ENCODE measurements at places on chromosomes 12 and 14.

DNA sequence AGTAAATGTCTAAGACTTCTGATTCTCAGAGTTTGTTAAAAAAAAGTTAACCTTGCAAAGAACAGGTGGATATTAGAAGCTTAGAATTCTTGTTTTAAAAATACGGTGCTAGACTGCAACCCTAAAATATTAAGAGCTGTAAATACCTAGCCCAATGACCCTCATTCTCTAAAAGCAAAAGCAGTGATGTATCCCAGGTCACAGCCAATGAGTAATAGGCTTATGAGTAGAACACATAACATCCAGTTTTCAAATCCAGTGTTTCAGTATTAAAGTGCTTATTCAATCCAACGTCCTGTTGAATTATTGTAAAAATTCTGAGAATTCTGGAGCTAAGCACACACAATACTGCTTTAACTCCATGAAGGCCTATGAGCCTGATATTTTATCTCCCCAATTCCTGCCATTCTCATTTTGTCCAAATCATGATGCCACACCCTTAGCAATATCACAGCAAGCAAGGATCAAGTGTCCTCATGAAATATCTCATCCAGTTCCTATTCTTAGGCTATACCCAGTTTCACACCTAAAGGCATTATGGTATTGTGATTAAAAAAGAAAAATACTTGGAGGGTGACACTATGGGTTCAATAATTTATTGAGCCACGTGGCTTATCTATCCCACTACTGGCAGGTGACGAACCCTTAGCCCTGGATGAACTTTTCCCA is 15.3 kb upstream of the ARID4A start:
- no peak for DNase-seq

- DNase-seq, result no peak
These were observed 19.5 kb upstream of the ITGA5 start for GRCh38 chr12:54438517-54438916.

- no peak for DNase-seq
These were observed 191.5 kb downstream of the PAX9 start for GRCh38 chr14:36852981-36853691.

DNA sequence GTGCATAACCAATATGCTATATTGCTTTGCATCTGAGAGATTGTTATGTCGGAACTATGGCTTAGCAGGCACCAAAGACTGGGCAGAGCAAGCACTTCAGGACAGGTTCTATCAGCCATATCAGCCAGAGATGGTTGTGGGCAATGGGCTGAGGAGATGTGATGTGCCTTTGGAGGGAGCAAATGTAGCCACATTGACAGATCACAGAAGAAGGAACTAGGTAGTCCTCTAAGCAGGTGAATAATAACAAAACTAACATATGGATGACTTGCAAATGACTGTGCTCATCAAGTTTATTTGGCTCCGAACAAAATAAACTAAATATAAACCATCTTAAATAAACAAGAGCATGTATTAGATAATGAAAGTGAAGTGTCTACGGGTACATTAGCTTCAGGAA is 291.7 kb downstream of the RMST start:
- DNase-seq, result no peak

- DNase-seq, result no peak
These were observed 27.4 kb upstream of the DDHD1 start for GRCh38 chr14:53180272-53181221.

DNA sequence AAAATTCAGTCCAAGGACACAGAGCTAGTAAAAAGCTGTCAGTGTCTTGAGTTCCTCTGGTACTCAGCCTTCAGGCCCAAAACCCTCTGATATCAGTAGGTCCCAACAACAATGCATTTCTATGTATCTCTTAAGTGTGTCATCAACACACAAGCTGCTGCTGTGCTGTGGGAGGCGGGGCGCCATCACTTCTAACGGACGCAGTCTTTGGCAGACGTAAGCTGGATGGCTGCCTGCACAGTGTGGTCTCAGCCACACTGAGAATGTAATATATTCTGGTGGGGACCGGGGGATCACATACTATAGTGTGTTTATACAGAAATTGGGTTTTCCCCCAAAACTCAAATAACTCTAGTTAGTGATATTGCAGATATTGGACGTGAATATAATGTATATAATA is 123.9 kb downstream of the SUDS3 start:
- no peak for DNase-seq

- no peak for DNase-seq
These were observed 55.3 kb downstream of the ELK3 start for GRCh38 chr12:96249196-96250118.

DNA sequence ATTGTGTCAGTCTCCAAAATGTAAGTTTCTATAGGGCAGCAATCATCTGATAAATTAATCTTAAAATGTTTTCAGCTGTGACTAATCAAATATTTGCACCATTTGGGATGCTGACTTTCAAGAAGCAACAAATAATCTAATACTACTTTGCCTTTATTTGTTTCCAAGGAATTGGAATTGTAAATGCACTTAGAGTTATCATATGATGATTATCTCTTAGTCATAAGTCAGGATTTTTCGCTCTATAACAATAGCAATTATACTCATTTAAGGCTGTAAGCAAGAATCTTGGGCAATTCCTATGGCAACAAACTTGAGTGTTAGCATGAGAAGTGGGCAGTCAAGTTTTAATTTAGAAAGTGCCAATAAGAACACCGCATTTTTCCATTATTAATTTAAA is 13.0 kb upstream of the BAZ1A start:
- DNase-seq, result no peak

DNA sequence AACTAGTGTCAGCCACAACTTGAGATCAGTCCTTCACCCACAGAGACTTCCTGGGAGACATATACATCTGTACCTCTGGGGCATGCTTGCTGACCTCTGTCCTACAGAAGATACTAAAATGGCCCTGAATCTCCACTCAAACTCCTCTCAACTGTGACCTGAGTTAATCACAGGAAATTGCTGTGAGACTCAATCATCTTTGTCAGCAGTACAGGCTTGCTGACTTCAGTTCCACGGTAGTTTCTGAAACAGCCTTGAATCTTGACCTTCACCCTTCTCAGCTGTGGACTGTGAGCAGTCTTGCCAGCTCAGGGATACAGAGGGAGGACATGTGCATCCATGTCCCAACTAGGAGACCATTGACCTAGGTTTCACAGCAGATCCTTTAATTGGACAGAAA is 1.4 kb upstream of the KLRC1 start:
- no peak for DNase-seq

- no peak for DNase-seq
These were observed 1.6 kb downstream of the FRS2 start for GRCh38 chr12:69471667-69472385.

GRCh38 chr14:39023939-39024871 is 78.8 kb downstream of the SEC23A start:
- DNase-seq, result no peak

DNA sequence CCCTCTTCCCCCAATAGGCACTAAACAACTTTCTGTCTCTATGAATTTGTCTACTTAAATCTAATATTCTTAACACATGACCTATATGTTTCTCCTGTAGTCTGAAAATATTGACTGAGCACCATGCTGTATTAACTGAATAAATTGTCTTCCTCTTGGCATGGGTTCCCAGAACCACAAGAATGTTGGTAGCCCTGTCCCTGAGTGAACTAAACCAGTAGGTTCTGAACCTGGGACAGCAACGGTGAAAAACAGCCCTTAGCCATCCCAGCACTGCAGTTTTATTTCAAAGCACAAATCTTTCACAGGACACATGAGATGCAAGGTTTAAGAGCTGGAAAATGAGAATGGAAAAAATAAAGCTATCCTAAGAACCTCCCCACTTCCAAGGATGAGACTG is 20.4 kb upstream of the HSP90B1 start:
- no peak for DNase-seq

GRCh38 chr12:120658286-120659150 is 18.1 kb downstream of the CABP1 start:
- DNase-seq, result no peak

DNA sequence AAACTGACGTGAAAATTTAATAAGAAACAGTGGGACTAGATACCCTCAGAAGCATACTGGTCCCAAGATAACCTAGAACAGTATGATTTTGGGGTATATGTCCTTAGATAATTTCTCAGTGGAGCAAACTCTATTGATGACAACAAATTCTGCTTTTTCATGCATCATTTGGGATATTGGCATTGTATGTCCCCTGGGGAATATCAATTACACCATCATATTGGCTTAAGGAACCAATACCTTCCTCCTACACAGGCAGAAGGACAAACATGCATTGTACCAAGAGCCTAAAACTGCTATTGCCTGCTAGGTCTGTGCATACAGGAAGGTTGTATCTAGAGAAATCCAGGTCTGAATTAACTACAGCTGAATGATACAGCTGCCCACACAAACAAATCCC is 17.6 kb upstream of the CDH24 start:
- no peak for DNase-seq

DNA sequence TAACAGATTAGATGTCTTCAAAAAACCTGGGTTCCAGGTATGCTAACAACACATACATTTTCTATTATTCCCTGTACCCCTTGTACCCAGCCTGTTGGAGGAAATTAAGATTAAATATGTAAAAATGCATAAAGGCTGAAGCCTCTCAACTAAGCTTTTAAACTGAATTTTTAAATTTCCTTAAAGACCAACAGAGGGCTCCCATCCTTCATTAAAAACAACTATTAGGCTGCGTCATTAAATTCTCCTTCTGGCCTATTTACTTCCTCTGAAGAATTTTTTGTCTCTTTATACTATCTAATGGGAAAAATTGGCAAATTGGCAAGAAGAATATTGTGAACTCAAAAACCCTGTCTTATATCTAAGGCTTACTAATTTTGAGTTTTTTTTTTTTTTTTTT is 21.8 kb downstream of the SENP1 start:
- DNase-seq, result no peak

- DNase-seq, result peak; percentile 58
These were observed 21.4 kb downstream of the PACS2 start for GRCh38 chr14:105335735-105336476.

DNA sequence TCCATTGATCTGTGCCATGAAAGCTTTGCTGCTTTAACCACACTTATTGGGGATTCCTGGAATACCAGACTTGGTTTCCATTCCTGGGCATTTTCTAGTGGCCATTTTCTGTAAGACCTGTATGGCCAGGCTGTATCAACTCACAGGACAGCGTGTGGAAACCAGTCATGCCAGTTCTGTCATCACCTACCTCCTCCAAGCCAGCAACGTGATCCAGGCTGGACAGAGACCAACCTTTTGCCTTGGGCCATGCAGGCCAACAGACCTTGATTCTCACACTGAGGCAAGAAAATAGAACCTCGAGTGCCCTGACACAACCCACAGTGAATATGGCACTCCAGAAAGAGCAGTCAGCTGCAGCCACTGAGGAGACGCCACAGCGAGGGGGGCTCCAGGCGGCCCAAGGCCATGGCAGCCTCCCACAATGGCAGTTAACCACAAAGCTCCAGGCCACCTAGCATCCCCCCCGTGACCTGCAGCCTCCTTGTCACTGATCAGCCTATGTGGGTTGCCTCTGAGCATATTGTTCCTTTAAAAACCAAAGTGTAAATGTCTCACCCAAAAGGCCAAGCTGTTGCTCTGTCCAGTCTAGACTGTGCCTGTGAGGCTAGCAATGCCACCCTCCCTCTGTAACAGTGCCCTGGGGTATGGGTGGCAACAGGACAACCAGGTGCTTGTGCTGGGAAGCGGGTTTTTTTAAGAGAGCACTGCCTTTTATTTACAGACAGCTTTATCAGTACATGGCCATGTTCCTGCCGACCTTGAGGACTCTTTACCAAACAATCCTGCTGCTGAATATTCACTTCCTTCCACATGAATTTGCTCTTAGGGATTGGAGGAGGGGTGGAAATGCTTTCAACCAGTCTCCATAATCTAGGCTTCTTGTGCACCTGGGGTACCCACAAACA is 168.7 kb upstream of the HIF1A start:
- DNase-seq, result no peak

DNA sequence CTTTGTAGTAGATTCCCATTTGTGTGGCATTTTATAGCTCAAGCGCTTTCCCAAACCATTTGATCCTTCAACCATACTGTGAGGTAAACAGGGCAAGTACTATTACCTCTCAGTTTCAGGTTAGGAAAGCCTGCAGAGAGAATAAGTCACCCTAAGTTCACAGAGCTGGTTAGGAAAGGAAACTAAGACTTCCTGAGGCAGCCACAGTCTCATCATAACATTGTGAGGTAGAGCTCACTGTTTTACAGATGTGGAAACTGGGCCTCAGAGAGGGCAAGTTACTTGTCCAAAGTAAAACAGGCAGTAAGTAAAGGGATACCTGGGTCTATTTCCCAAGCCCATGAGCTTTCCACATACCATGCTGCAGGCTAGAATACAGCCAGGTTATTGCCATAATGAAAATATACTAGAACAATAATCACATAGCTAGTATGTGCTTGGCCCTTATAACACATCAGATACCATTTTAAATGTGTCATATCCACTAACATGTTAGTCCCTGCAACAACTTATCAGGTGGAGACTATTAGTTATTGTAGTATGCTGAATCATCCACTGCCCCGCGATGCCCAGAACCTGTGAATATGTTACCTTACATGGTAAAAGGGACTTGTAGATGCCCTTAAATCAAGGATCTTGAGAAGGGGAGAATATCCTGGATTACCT is 150.9 kb upstream of the GRIP1 start:
- DNase-seq, result no peak

DNA sequence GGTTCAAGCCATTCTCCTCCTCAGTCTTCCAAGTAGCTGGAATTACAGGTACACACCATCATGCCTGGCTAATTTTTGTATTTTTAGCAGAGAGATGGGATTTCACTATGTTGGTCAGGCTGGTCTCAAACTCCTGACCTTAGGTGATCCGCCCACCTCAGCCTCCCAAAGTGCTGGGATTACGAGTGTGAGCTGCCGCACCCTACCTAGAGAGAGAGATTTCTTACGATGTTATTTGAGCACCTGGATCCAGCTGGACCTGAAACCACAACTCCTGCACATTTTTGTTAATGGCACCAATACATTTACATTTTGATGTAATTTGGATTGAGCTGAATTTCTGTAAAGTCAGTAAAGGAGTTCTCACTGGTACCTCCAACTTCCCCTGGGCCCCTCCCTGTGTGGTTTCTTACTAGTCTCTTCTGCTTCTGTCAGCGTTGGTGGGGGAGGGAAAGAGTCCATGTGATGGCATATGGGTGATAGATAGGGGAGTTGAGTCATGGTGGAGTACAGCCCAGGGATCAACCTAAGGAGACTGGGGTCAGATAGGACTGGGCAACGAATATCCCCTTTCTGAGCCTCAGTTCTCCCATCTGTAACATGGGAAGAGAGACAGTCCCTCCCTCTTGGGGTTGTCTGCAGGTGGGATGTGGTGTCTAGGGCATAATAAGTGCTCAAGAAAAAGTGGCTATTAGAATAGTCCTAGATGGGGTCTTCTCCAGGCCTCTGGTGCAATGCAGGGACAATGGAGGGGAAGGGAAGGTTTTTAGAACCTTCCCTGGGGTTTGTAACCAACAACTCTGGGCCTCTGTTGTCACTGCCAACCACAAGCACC is 83.3 kb upstream of the MED13L start:
- DNase-seq, result no peak

GRCh38 chr14:68305738-68306137 is 486.2 kb downstream of the RAD51B start:
- DNase-seq, result no peak
